ENCODE measurements at places on chromosomes 3 and 15. TPM values are rescaled to one million over a fixed set of nuclear protein-coding genes. Genes with fewer than 3 reads are reported as not detected.

DNA sequence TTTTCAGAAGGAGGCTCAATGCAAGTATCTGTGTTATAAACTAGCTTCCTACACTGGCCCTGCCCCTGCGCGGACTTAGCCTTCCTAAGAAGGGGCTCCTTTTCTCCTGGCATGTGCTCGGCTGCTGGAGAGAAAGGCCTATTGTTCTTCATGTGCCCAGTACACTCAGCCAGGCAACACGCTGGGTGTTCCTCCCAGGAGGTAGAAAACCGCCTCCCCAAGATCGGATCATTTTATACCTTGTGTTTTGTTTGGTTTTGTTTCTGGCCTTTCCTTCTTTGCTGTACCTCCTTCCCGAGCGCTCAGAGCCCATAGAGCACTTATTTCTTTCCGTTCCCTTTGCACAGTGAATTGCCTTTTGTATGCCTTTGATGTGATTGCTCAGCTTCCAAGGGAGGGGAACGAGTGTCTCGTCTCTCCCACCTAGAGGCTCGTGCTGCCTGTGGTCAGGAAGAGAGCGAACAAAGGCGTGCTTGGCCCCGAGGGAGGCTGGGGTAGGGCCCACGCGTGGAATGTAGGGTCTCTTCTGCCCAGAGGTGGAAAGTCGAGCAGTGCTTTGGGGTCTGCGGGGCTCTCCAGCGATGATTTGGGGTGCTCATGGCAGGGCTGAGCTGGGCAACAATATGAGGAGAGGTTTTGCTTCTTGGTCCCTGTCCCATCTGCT is 30.0 kb downstream of the CCNL1 start:
- no peak for DNase-seq

GRCh38 chr3:38112378-38112761 is 24.6 kb downstream of the ACAA1 start:
- DNase-seq: no peak

Gene SFMBT1
- 4.8 TPM for total RNA-seq

Gene GOLGA8N
- total RNA-seq: 2.6 TPM

DNA sequence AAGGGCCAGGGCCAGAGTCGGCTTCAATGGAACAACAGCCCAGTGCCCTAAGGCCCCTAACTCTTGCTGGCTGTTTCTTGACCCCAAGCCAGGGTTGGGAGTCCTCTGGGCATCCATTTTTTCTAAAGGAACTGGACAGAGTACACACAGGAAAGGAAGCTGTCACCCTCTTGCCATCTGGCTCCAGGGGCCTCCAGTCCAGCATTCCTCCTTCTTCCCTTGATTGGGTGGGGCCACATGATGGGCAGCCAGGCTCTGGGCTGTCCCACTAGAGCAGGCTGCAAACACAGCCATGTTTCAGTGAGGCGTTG is 1.6 kb upstream of the GRAMD2A start:
- DNase-seq: no peak

Gene IGF2BP2
- 67.8 TPM for total RNA-seq

DNA sequence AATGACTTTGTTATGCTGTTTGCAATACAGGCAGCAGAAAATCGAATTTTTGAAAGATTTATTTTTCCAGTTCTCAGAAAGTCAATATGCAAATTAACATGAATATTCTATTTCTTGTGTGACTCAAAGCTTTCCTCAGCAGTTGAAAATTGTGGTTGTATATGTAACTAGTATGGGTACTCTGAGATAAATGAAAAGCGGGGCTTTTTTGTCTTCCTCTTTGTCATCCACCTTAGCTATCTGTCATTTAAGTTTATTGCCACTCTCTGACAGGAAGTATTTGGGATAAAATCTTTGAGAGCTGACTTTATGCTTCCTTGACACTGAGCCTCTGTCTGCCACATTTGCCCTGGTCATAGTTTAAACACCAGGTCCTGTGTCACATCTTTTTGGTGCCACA is 91.5 kb downstream of the ATG7 start:
- no peak for DNase-seq

- DNase-seq: peak; percentile 3
These were observed 58.9 kb downstream of the MECOM start for GRCh38 chr3:169604568-169604967.

- DNase-seq: peak; percentile 44
These were observed 12.5 kb downstream of the MBNL1 start for GRCh38 chr3:152281133-152281713.

- peak; percentile 70 for DNase-seq
These were observed 22.5 kb downstream of the SLC6A20 start for GRCh38 chr3:45773714-45774449.

Gene ZNF619
- 5.2 TPM for total RNA-seq

Gene GPR156
- 0.43 TPM for total RNA-seq

DNA sequence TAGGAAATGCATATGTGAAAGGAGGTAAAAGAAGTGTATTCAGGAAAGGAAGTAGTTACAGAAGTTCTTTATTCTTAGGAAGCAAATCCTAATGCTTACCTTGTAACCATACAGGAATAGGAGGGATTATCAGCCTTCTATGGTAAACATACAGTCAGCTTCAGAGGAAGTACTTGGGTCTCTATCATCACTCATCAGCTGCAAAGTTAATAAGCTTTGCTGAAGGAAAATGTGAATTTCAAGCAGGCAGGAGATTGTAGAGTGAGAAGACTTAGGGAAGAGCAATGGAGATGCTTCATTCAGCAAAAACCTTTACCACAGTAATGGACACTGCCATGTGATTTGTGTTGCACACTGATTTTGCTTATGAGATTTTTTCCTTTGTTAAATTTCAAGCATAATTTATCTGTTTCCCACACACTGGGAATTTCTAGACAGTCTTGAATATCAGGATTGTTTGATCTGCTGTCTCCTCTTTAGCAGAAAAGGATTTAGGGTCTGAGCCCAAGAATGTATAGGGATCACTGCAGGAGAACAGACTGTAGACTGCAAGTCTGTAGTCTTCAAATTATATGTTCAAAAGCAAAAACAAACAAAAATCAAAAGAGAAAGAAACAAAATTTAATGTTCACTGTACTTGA is 150.8 kb downstream of the ZNF609 start:
- DNase-seq: no peak

Gene HRG
- not detected for total RNA-seq

GRCh38 chr3:71421820-71422566 is 161.5 kb downstream of the FOXP1 start:
- no peak for DNase-seq

GRCh38 chr3:18968120-18968519 is 180.2 kb upstream of the KCNH8 start:
- no peak for DNase-seq

Gene GP9
- not detected for total RNA-seq

- no peak for DNase-seq
These were observed 88.9 kb downstream of the AAGAB start for GRCh38 chr15:67165254-67166253.

DNA sequence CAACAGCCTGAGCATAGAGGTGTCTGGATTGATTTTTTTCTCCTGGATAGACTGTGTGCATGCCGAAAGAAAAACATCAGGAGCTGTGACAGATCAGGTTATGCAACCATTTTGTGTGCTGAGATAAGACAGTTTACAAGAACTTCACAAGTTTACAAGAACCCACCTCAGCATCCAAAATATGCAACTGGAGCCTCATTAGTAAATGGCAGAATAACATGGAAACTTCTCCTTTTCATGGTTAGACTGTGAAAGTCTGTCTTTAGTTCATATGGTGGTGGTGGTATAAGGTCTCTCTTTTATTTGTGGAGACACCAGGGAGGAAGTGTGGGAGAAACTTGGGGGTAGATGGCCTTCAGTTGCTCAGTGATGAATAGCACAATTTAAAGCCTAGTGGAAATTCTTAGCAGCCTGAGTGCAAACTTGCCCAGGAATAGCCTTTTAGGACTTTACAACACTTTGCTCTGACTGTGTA is 3.7 kb upstream of the ZNF609 start:
- peak; percentile 83 for DNase-seq

Gene LXN
- total RNA-seq: 50.9 TPM

DNA sequence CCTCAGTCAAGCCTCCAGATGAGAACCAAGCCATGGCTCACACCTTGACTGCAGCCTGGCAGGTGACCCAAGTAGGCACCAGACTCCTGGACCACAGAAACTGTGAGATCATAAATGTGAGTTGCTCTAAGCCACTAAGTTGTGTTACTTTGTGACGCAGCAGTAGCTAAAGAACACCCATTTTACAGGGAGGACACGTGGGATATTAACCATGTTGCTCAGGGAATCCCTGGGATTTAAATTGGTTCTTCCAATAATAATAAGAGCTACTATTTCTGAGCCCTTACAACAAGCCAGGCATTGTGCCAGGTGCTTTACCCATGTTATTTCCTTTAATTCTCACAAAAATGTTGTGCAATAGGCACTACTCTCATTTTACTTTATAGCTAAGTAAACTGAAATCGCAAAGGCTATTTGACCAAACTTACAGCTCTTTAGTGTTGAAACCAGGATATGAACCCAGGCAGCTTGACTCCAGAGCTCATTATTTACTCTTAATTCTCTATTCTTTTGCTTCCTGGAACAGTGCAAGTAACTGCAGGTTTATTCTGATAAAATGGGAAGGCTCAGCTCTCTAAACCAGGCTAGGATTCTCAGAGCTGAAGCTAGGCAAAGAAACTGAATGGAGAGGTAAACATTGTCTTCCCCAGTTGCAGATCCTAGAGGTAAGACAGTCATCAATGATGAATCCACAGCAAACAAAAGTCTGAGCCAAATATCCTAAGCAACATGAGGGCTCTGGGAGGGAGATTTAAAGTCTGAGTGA is 294.4 kb downstream of the KBTBD8 start:
- peak; percentile 2 for DNase-seq

GRCh38 chr3:40782111-40782721 is 257.5 kb downstream of the ZNF621 start:
- DNase-seq: no peak

GRCh38 chr15:62752657-62753517 is 289.7 kb upstream of the TPM1 start:
- peak; percentile 21 for DNase-seq

Gene GALNT15
- 8.4 TPM for total RNA-seq

GRCh38 chr15:49273734-49274318 is 103.8 kb downstream of the GALK2 start:
- peak; percentile 42 for DNase-seq

Gene COL7A1
- 140 TPM for total RNA-seq

DNA sequence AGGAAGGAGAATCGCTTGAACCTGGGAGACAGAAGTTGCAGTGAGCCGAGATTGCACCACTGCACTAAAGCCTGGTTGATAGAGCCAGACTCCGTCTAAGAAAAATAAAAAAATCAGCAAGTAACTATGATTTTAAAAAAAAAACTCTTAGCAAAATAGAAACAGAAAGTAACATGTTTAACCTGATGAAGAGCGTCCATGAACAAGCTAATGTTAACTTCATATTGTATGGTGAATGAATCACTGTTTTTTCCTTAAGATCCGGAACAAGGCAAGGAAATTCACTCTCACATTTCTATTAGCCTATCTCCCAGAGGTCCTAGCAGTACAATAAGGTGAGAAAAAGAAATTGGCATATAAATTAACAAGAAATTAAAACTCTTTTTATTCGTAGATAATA is 69.0 kb downstream of the RFX7 start:
- DNase-seq: no peak

GRCh38 chr3:194472290-194472920 is 14.4 kb downstream of the ATP13A3 start:
- peak; percentile 78 for DNase-seq

DNA sequence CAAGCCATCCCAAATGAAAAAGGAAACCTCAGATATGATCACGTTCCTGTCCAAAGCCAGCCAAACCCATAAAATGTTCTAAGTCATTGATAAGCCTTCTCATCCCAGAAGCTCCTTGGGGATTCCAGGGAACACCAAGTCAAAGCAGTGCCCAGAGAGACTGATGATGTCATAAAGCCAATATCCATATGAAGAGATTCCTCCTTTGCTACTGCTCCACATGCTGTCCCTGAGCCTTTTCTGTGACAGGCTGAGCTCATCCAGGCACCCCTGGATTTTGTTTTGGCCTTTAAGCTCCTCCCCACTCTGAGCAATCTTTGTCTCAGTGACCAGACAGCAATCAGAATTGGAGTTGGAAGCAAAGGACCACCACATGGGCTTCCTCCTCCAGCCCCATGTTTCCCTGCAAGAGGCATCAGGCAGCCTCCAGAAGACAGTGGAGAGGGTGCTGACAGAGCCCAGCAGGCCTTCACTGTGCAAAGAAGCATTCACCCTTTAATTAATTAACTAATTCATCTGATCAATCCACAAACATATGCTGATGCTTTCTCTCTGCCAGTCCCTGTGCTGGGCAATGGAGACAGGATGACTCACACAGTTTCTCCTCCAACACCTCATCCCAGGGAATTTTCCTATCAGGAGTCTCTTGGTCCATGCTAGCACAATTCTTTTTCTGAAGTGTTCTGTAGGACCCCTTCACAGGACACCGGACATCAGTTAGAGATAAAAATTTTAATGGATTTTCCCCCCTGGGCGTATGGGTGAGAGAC is 25.0 kb downstream of the MEX3B start:
- no peak for DNase-seq

Gene SI
- total RNA-seq: not detected

- no peak for DNase-seq
These were observed 109.3 kb downstream of the CBLB start for GRCh38 chr3:105759442-105760078.

DNA sequence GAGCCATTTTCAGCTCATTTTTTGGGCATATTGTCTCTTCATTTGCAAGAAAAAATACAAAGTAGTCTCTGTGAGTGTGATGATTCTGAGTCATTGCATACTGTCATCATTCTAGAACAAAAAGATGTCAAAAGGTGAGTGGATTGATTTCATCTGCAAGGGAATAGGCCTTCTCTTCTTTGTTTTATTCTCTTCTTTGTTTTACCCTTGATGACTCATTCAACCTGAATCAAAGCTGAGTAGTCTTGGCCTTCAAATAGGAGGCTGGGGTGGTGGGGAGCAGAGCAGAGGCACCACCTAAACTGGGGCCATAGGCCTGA is 25.4 kb downstream of the CYP19A1 start:
- DNase-seq: no peak

DNA sequence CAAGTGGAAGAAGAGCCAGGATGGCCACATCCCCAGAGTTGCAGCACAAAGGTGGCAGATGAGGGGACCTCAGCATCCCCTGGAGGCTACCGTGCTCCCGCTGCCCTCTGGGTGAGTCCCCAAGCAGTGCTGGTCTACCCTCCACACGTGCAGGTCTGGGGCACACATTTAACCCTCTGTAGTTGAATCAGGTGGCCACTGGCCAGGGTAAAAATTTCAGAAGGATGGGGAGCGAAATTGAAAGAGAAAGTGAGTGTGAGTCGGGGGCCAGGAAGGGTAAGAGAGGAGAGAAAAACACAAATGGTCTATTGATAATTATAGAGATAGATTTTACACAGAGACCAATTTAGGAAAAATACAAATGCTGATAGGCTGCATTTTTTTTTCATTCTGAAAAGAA is 139.5 kb upstream of the EIF1B start:
- DNase-seq: no peak

DNA sequence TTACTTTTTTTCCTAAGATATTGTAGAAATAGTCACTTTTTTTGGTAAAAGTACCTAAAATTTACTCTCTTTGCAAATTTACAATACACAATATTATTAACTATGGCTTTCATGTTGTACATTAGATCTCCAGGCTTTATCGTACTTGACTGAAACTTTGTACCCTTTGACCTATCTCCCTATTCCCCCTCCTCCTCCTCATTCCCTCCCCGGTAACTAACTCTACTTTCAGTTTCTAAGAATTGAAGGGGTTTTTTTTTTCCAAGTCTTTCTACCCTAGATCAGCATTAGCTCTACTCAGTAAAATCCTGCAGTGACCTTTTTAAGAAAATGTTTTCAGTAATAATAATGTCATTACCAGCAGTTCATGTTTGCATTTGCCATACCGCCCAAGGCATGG is 10.1 kb downstream of the HACL1 start:
- DNase-seq: no peak

- peak; percentile 35 for DNase-seq
These were observed 744 bp upstream of the ALDH1A2 start for GRCh38 chr15:58066042-58066867.

- no peak for DNase-seq
These were observed 42.5 kb upstream of the NUDT16 start for GRCh38 chr3:131338948-131339640.
